Naive B cell (primary cell): ENCODE measurements at places on chromosomes 1 and 21. TPM values are rescaled to one million over a fixed set of nuclear protein-coding genes. Genes with fewer than 3 reads are reported as not detected.

The EPHB2 gene
- polyA plus RNA-seq, result not detected

The RGSL1 gene
- 0.13 TPM for polyA plus RNA-seq

The RPTN gene
- polyA plus RNA-seq, result not detected

The IGSF21 gene
- polyA plus RNA-seq, result not detected

The FLG2 gene
- polyA plus RNA-seq, result not detected

The PSMG1 gene
- polyA plus RNA-seq, result 24.8 TPM

The C1orf53 gene
- not detected for polyA plus RNA-seq

The HIPK1 gene
- 0.08 TPM for polyA plus RNA-seq

The PLXNA2 gene
- polyA plus RNA-seq, result 0.35 TPM

The MIXL1 gene
- polyA plus RNA-seq, result 0.23 TPM

The PRPF38B gene
- 21.2 TPM for polyA plus RNA-seq

The RXFP4 gene
- 1.2 TPM for polyA plus RNA-seq

The RO60 gene
- 85.3 TPM for polyA plus RNA-seq

The PI4KB gene
- 57.1 TPM for polyA plus RNA-seq

The IVNS1ABP gene
- polyA plus RNA-seq, result 24.2 TPM

The GNPAT gene
- polyA plus RNA-seq, result 30.7 TPM

The MSH4 gene
- polyA plus RNA-seq, result not detected
